ENCODE measurements at places on chromosomes 5 and 9. TPM values are rescaled to one million over a fixed set of nuclear protein-coding genes. Genes with fewer than 3 reads are reported as not detected.
A peak's percentile ranks its signal among the peaks of the same experiment; 100 is the strongest.

- no peak for DNase-seq
Observed at GRCh38 chr9:74963056-74963455, 10.3 kb upstream of the C9orf40 start.

NLN gene
- total RNA-seq = 13.7 TPM

DNA sequence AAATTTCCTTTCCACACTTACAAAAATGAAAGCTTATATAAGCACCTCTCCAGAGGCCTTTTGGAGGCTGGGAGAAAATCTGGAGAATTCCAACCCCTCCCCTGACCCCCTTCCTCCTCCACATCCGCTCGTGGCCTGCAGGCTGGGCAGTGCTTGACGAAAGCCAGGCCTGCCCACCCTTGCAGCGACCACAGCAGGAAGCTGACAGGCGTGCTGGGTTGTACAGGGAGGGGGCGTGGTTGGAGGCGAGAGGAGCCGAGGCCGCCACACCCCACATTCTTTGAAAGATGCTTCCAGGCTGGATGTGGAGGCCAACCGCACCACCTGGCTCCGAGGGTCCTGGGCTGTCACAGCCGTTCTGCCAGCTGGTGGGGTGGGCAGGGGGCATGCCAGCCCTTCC lies 47.8 kb upstream of the IER5L start:
- peak; percentile 56 for DNase-seq

CDH18 gene
- total RNA-seq = not detected

DNA sequence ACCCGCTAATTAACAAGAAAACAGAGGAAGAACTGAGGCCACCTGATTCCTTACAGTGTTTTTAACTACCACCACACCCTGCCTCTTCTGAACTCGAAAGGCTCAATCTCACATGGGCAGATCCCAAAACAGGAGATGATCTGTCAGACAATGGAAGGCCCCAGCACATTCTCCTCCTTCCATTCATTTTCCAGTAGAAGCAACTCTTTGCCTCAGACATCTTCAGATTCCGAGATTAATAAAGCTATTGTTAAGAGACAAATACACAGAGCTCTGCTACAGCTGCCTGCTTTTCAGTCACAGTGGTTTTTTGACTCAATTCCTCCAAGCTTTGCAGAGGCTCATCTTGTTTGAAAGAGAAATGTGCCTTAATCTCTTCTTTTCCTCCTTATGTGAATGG lies 127.2 kb upstream of the ADAMTSL1 start:
- no peak for DNase-seq

TLR4 gene
- 6.6 TPM for total RNA-seq

DNA sequence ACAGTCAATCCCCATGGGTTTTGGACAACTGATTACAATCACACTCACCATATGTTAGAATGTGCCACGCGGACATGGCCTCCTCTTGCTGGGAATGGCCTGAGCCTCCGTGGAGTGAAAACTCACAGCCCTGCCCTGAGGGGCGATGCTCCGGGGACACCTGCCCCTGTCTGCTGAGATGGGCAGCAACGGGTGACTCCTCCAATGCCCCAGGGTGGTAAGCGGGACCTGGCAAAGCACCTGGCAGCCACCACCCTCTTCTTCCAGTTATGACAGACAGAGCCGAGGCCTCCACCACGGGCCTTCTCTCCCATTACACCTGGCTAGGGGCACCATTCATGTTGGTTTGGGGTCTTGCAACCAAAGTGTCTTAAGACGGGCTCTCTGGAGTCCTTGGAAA lies 94.9 kb upstream of the COL5A1 start:
- DNase-seq = no peak

UBAC1 gene
- 44.1 TPM for total RNA-seq

DNA sequence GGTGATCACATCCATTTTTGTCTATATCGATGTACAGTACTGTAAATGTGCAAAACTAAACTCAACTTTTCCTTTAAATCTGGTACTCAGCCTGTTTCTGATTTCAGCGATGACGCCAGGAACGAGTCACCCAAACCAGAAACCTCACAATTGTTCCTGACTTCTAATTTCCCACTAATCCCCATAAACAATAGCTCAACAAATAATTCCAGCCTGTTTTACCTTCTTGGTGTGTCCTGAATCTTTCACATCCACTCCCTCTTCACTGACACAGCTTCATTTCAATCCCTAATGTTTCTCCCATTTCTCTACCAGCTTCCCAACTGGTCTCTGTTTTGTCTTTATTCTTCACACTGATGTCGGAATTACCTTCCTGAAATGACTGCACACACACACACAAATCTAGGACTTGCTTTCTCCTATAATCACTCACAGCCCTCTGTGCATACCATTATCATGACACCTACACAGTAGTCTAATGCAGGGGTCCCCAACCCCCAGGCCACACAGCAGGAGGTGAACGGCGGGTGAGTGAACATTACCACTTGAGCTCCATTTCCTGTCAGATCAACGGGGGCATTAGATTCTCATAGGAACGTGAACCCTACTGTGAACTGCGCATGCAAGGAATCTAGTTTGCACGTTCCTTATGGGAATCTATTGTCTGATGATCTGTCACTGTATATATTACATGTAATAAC lies 97.8 kb upstream of the SLC30A5 start:
- no peak for DNase-seq

DNA sequence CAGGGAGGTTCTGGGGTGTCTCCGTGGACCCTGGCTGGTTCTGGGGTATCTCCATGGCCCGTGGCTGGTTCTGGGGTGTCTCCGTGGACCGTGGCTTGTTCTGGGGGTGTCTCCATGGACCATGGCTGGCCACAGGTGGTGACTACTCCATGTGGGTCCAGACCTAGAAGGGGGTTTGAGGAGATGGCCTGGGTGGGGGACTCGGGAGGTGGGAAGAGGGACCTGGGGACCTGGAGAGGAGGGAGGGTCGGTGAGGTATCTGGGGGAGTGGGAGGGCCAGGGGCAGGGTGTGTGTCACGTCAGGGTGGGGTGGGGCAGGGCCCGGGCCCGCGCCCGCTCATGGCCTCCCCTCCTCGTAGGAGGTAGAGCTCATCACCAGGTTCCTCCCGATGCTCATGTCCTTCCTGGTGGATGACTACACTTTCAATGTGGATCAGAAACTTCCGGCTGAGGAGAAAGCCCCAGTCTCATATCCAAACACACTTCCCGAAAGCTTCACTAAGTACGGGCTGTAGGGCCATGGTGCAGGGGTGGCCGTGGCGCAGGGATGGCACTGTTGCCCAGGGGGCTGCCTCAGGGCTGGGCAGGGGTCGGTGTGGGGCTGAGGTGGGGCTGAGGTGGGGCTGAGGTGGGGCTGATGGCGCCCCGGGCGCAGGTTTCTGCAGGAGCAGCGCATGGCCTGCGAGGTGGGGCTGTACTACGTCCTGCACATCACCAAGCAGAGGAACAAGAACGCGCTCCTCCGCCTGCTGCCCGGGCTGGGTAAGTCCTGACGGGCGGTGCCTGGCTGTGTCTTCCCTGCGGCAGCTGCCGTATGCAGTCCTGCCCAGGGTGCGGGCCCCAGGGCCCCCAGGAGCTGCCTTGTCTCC lies 10.7 kb upstream of the TOR4A start:
- no peak for DNase-seq

GRCh38 chr9:3285365-3286161 lies 240.2 kb downstream of the RFX3 start:
- no peak for DNase-seq

- DNase-seq = no peak
Observed at GRCh38 chr5:124910354-124911016, 164.0 kb upstream of the ZNF608 start.

DNA sequence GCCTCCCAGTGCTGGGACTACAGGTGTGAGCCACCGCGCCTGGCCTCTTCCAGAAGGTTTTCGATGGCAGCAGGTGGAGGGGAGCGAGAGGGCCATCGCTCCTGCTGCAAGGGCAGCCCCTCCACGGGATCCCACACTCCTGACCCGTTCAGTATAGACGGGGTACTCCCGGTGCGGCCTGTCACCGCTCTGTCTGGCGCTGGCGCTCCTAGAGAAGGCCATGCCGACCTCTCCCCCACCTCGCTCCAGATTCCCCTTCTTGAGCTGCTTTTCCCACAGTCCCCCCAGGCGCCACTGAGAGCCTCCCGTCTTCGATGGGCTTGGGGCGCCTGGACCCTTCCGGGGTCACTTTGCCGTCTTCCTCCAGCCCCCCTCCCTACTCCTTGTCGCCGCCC lies 4.3 kb upstream of the SQSTM1 start:
- DNase-seq = no peak

All from Peyer's patch (tissue), 4 donors.